ENCODE measurements at places on chromosomes 5 and 9.

GRCh38 chr5:469752-470483 is 26.9 kb downstream of the EXOC3 start:
- no peak for DNase-seq

GRCh38 chr5:113205323-113205722 is 228.7 kb downstream of the DCP2 start:
- no peak for DNase-seq

DNA sequence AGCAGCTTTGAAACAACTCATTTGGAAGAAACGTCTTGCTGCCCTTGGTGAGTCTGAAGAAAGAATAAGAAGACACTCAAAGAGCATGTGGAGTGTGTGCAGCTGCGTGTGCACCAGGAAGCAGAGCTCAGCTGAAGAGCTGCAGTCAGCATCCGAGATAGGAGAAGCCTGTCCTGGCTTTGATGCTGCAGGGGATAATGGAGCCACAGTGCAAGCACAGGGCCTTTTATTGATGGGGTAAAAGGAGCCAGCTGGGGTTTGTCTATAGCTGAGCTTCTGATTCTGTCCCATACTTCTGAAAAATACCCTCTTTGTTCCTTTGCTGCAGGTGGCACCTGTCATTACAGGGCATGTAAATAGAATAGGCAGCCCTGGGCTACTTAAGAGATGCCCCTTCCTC is 375.7 kb upstream of the ZNF462 start:
- no peak for DNase-seq

GRCh38 chr5:139341689-139342422 is at the start of gene PAIP2:
Gene PAIP2, plus strand, starts transcription at chr5:139341854. Its CDS starts 21,931 bp downstream, at chr5:139363785.
- peak; percentile 90 for DNase-seq

DNA sequence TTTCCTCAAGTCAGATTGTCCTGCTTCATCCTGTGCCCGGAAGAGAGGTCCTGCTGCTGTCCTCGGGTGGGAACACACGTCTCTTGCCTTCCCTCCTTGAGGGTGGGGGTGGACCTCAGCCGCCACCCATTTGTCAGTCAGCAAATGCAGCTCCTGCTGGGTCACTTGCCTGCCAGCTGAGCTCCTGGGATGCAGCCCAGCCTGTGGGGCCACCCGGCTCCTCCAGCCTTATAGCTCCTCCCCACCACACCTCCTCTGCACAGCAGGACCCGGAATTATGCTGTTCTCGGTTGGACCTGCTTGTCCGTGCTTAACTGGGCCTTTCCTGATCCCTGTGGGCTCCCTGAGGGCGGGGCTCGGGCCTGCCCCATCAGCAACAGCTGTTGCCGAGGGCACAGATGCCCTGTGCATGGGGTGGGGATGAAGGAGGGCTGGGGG is 52.7 kb downstream of the RXRA start:
- DNase-seq: no peak

GRCh38 chr5:67983251-67984110 is 232.1 kb upstream of the PIK3R1 start:
- no peak for DNase-seq

GRCh38 chr9:4678679-4679267 is 596 bp upstream of the CDC37L1 start:
- peak; percentile 47 for DNase-seq

DNA sequence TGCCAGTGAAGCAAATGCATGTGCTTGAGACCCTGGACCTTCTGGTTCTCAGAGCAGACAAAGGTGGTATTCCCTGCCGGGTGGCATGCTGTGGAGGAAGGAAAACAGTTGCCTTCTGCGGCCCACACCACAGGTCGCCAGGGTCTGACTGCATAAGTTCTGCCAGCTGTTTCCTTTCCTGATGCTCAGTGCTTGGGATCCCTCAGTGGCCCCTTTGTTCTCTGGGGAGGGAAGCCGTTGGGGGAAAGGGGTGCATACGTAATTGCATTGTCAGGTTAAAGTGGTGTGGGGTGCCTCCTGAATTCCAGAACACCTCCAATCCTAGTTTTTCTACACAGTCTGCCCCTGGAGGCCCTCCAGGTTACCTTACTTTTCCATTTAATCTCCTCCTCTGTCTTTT is 43.1 kb upstream of the SLC2A8 start:
- DNase-seq: no peak

- DNase-seq: no peak
Observed at GRCh38 chr9:91033270-91033669, 231.7 kb downstream of the SYK start.

- DNase-seq: no peak
Observed at GRCh38 chr9:87259543-87260518, 237.8 kb upstream of the DAPK1 start.

GRCh38 chr5:54990841-54991258 is 5.5 kb upstream of the ESM1 start:
- no peak for DNase-seq

GRCh38 chr5:127684726-127685467 is 18.3 kb upstream of the CCDC192 start:
- DNase-seq: no peak

- peak; percentile 7 for DNase-seq
Observed at GRCh38 chr5:147464211-147464610, 45.7 kb downstream of the DPYSL3 start.

GRCh38 chr9:136244122-136244968 is 1.3 kb downstream of the QSOX2 start:
- DNase-seq: no peak

DNA sequence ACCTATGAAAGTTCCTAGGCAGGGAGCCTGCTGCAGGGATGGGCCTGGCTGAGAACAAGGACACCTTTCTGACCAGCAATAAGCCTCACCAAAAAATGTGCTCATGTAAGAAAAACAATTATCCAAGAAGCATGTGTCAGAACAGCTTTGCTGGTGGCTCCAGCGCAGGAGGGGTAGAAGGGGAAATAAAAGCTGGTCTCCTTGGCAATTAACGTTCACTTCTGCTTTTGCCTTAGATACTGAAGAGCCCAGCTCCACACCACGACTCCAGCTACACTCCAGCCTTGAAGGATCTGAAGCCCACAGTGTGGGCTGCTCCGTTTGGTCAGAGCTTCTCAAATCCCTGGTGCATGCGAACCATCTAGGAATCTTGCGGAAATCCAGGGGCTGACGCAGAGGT is 107.6 kb upstream of the PHYKPL start:
- DNase-seq: peak; percentile 80

- DNase-seq: no peak
Observed at GRCh38 chr9:71725590-71726338, 42.5 kb downstream of the CEMIP2 start.

DNA sequence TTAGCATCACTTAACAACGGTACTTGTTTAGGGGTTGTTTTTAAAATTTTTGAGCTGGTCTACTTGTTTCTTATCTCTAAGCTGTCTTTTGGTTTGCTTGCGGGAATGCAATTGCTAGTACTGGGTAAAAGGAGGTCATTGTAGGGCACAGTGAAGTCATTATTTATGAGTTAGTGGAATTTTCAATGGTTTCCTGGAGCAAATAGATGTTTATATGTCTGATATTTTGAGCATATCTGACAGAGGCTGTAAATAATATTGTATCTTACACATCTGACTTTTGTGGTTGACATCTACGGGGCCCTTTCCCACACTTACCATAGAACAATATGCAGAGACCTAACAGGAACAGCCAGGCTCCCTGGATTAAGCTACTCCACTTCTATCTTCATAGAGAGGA is 90.4 kb upstream of the IL6ST start:
- no peak for DNase-seq

GRCh38 chr5:149485655-149486615 is 65.3 kb downstream of the CSNK1A1 start:
- DNase-seq: no peak

GRCh38 chr9:101513351-101513750 is 20.3 kb upstream of the RNF20 start:
- no peak for DNase-seq

DNA sequence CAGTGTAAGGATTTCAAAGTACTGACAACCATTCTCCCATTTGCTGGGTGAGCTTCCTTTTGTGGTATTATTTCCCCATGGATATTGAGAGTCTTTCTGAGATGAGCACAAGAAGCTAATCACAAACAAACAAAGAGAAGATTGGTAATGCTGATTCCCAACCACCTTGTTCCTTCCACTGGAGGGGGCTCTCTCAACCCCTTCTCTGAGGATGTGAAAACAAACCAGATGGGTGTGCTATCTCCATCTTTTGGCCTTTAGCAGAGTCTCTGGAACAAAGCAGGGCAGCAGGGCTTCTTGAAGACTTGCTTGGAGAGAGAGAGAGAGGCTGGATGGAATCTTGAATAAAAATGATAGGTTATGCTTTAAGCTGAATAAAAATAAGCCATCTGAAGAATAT is 576.7 kb upstream of the ZNF462 start:
- DNase-seq: no peak

GRCh38 chr5:178564397-178564796 is 25.8 kb downstream of the COL23A1 start:
- no peak for DNase-seq

GRCh38 chr9:72363236-72363635 is 1.8 kb downstream of the ZFAND5 start:
- no peak for DNase-seq

GRCh38 chr9:126856326-126856877 is 4.0 kb upstream of the ZBTB34 start:
- DNase-seq: no peak

DNA sequence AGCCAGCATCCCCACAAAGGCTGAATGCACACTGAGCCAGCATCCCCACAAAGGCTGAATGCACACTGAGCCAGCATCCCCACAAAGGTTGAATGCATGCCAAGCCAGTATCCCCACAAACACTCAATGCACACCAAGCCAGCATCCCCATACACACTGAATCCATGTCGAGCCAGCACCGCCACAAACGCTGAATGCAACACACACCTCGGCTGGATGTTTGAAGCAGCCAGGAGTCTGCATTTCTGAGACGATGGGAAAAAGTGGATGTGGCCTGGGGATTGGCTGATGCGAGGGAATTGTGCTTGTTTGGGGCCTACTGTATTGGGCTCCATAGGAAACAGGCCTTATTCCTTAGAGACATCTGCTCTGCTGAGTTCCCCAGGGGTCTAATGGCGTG is 30.9 kb upstream of the CEP72 start:
- DNase-seq: no peak

DNA sequence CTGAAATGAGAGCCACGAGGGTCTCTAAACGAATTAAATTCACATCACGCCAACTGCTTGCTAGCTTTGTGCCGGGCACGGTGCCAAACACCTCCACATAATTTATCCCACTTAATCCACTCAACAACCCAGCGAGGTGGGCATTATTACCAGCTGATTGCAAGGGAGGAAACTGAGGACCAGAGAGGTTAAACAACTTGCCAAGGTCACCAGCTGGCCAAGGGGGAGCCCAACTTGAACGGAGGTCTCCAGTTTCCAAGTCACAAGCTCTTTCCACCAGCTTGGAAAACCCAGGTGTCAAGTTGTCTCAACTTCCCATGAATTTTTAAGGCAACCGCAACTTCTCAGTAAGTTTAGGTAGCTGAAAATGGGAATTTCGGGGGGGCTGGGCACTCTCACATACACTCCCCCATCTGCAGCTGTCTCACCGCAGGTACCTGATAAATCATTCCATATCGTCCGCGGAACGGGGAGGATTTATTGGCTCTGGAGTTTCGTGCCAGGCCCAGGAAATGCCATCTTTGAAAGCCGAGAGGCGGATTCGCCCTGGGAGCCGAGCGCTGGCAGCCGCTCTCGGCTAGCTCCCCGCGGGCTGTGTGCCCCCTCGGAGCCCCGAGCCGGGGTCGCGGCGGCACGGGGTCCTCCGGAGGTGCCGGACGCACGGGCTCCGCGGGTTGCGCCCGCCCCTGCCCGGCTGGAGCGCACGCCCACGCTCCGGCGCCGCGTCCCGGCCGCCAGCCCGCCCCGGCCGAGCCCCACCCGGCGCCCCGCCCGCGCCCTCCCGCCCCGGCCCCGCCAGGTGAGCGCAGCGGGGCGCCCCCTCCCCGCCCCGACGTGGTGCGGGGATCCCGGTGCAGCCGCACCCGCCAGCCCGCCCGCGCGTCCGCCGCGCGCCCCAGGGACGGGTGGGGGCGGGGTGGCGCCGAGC is 617 bp downstream of the PTPN3 start:
- DNase-seq: no peak

- DNase-seq: no peak
Observed at GRCh38 chr9:97740848-97741821, 44.0 kb upstream of the XPA start.

DNA sequence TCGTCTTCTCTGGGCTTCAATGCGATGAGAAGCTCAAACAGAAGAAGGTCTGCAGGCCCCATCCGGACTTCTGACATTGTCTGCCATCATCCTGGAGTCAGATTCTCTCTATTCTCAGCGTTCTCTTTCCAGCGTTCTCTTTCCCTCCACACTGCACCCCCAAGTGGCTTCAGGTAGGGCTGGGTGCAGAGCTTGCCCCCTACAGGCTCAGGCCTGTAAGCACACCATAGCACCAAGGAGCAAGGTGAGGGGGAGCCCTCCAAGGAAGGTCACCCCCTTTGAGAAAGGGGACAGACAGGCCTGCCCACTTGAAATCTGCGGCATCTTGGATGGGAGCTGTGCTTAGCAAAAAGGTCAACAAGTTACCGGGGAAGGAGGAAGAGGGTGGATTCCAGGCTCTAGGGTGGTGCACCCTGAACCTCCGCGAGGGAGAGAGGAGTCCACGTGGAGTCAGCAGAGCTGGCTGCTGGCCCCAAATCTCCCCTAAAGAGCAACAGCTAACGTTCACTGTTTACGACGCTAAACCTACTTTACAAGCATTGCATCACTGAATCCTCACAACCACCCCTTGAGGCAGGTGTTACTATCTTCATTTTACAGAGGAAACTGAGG is 27.5 kb downstream of the GPX3 start:
- peak; percentile 17 for DNase-seq

- DNase-seq: no peak
Observed at GRCh38 chr5:73032635-73033034, 76.8 kb downstream of the FCHO2 start.

DNA sequence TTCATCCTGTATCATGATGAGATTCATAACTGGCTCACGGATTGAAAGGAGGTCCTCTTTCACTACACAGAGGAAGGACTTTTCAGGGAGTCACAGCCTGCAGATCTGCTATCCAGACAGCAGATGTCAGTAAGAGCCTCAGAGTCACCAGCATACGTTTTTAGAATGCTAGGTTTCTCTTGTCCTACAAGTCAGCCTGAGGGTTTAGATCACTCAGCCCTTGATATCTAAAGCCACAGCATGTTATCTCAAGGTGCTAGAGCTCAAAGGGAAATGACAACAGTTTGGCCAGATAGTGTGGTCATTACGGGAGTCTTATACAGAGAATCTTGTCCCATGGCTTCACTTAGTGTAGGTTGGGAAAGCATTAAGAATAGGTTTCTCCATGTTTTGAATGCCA is 30.9 kb upstream of the SLC46A2 start:
- DNase-seq: peak; percentile 27
